ENCODE measurements at places on chromosomes 13 and 19. TPM values are rescaled to one million over a fixed set of nuclear protein-coding genes. Genes with fewer than 3 reads are reported as not detected.

The IL11 gene
- not detected for total RNA-seq

The POGLUT2 gene
- 18.5 TPM for total RNA-seq

The ITPKC gene
- 17.2 TPM for total RNA-seq

The IGLON5 gene
- not detected for total RNA-seq

The POU4F1 gene
- not detected for total RNA-seq

The ZNF471 gene
- total RNA-seq, result 1.1 TPM

The LRRC63 gene
- total RNA-seq, result not detected

Data from mammary microvascular endothelial cell (primary cell).